ENCODE measurements at places on chromosomes 5 and 9.

- DNase-seq: no peak
Measured at GRCh38 chr9:112572416-112572815, 85.8 kb downstream of the KIAA1958 start.

DNA sequence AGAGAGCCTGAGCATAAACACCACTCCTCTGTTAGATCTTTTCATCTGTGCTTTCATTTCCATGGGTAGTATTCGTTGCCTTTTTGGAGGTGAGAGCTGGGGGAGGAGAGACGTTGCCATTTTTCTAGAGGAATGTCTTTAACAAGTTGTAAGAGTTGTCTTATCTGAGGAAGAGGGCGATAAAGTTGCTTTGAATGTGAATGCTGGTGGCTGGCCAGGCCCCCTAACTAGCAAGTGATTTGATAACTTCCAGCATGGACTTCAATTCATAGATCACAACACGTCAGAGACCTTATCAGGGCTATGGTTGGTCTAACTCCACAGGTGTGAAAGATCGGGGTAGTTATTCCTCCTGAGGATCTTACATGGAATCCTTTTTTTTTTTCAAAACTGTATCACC, 30.0 kb upstream of the AOPEP start:
- DNase-seq: no peak

DNA sequence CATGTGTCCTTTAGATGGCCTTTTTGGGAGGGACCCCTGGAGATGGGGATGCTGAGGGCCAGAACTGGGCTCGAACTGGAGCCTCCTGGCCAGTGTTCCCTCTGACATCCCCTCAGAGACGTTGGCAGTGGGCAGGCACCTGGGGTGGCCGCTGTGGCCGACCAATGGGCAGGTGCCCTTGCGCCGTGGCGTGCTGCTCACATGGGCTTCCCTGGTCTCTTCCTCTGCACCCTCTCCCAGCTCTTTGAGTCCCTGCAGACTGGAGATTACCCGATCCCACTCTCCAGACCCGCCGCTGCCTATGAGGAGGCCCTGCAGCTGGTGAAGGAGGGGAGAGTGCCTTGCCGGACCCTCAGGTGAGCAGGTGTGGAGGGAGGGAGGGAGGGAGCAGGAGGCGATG, 19.9 kb upstream of the DOLPP1 start:
- no peak for DNase-seq

GRCh38 chr5:8413975-8414374, 545.0 kb downstream of the MTRR start:
- no peak for DNase-seq

- DNase-seq: no peak
Measured at GRCh38 chr9:75910731-75911130, 20.3 kb downstream of the PCSK5 start.
